WTC11 (cell line): ENCODE measurements at places on chromosomes 7 and 10. TPM values are rescaled to one million over a fixed set of nuclear protein-coding genes. Genes with fewer than 3 reads are reported as not detected.
A peak's percentile ranks its signal among the peaks of the same experiment; 100 is the strongest.

- H3K27me3 ChIP-seq, result peaks cover 97% of the 10 kb centered on the region
- peak overlapping the region; percentile 70 for H3K4me3 ChIP-seq
- H3K36me3 ChIP-seq, result no peaks in the 10 kb centered on the region; the same call in 1 of the 2 replicates
- peaks cover 47% of the 10 kb centered on the region for H3K4me1 ChIP-seq
- H3K27ac ChIP-seq, result peak overlapping the region; percentile 46; the same call in 1 of the 2 replicates
- DNase-seq, result peak; percentile 52
These were observed 1.1 kb upstream of the ZNF503 start for GRCh38 chr10:75402486-75403143.

DNA sequence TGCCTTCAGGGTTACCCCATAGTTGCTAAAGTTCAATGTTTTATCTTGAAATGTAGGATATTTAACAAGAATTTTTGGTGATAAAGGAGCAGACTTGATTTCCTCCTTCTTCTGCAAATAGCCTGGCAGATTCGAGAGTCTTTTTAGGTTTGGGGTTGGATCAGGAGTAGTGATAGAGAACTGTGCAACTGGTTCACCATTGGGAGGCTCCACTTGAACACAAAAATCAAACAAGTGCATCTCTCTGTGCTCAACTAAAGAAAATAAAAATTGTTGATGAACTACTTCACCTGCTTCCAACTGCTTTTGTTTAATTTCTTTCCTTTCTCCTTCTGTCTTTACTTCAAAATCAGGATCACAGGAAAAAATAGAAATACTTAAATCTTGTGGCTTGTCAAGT, 58.5 kb downstream of the MACC1 start:
- DNase-seq, result no peak
- H3K4me3 ChIP-seq, result no peak overlapping the region
- no peaks in the 10 kb centered on the region for H3K27me3 ChIP-seq
- peaks cover 26% of the 10 kb centered on the region for H3K36me3 ChIP-seq
- peaks cover 23% of the 10 kb centered on the region for H3K4me1 ChIP-seq
- peak overlapping the region; percentile 58; the same call in 1 of the 2 replicates for H3K27ac ChIP-seq

DNA sequence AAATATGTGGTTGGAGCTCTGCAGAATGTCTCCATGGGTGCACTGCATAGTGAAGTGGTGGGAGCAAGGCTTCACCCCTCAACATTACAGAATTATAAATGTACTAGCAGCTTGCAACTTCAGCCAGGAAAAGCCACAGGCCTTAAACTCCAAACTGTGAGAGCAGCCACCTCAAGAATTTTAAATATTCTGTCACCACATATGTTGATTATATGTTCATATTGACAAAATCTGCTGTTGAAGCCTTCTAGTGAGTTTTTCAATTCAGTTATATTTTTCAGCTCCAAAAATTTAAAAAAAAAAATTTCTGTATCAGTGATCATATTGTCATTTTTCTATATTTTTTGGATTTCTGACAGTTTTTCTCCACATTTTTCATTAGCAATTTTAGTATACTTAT, 30.9 kb upstream of the AKR1C2 start:
- H3K36me3 ChIP-seq, result peaks cover 23% of the 10 kb centered on the region
- H3K4me1 ChIP-seq, result peaks cover 29% of the 10 kb centered on the region
- DNase-seq, result no peak
- no peaks in the 10 kb centered on the region for H3K27me3 ChIP-seq

- no peak for DNase-seq
- no peaks in the 10 kb centered on the region for H3K36me3 ChIP-seq
- H3K27ac ChIP-seq, result no peak overlapping the region
- H3K4me1 ChIP-seq, result peaks cover 23% of the 10 kb centered on the region
- H3K27me3 ChIP-seq, result no peaks in the 10 kb centered on the region
These were observed 130.3 kb downstream of the SDK1 start for GRCh38 chr7:3431306-3431705.

- DNase-seq, result no peak
- no peaks in the 10 kb centered on the region for H3K4me1 ChIP-seq
- H3K27ac ChIP-seq, result no peak overlapping the region
- H3K4me3 ChIP-seq, result no peak overlapping the region
- H3K27me3 ChIP-seq, result no peaks in the 10 kb centered on the region; the same call in 1 of the 2 replicates
These were observed 302.7 kb downstream of the SUGCT start for GRCh38 chr7:40437498-40437897.

WEE2 gene
- 0.04 to 0.07 TPM in 2 of 3 replicates, not detected in the other for total RNA-seq

ADD3 gene
- 86.7 to 95.7 TPM (median 88.3 TPM) in 3 replicates for total RNA-seq

SFMBT2 gene
- 10.9 to 14.3 TPM (median 12.0 TPM) in 3 replicates for total RNA-seq
